K562 (cell line): ENCODE measurements at places on chromosomes 7 and 10. TPM values are rescaled to one million over a fixed set of nuclear protein-coding genes. Genes with fewer than 3 reads are reported as not detected.

GRCh38 chr7:44712012-44712411, 36.6 kb upstream of the ZMIZ2 start:
- H3K4me3 ChIP-seq: no peak overlapping the region
- DNase-seq: peak; percentile 26
- peaks cover 12% of the 10 kb centered on the region; the same call in 2 of the 3 replicates for H3K4me1 ChIP-seq
- peaks cover 26% of the 10 kb centered on the region; the same call in 2 of the 3 replicates for H3K36me3 ChIP-seq
- no peaks in the 10 kb centered on the region for H3K27me3 ChIP-seq

Gene PLPP4
- not detected in 2 replicates for total RNA-seq

GRCh38 chr7:100861616-100861985, 5.6 kb upstream of the TRIP6 start:
- DNase-seq: no peak
- H3K36me3 ChIP-seq: peaks cover 29% of the 10 kb centered on the region; the same call in 2 of the 3 replicates
- peaks cover 39% of the 10 kb centered on the region for H3K4me1 ChIP-seq

- H3K27ac ChIP-seq: no peak overlapping the region
- DNase-seq: no peak
- H3K36me3 ChIP-seq: no peaks in the 10 kb centered on the region
These were observed 55.8 kb upstream of the KIF5B start for GRCh38 chr10:32112055-32112454.

GRCh38 chr7:113207441-113207840, 89.1 kb upstream of the SMIM30 start:
- H3K27ac ChIP-seq: no peak overlapping the region
- H3K27me3 ChIP-seq: no peaks in the 10 kb centered on the region
- no peak overlapping the region for H3K4me3 ChIP-seq
- H3K36me3 ChIP-seq: no peaks in the 10 kb centered on the region

DNA sequence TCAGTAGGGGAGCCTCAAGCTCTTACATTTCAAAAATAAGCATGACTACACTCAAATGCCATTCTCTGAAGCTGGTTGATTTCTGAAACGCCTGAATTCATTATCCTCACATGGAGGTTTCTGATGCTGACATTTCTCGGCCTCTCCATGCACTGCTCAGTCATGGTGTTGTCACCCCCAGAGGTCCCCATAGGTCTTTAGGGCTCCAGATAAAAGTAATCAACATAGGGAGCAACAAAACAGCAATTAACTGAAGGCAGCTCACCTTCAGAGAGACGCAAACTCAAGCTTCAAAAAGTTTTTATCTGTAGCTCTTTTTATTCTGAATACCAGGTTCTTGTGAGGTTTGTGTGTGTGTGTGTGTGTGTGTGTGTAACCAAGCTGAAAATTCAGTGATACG, 223.2 kb upstream of the LRRN3 start:
- H3K4me3 ChIP-seq: no peak overlapping the region
- no peaks in the 10 kb centered on the region for H3K36me3 ChIP-seq
- H3K27ac ChIP-seq: no peak overlapping the region
- H3K4me1 ChIP-seq: no peaks in the 10 kb centered on the region
- H3K27me3 ChIP-seq: no peaks in the 10 kb centered on the region
- no peak for DNase-seq

Gene C10orf67
- not detected in 2 replicates for total RNA-seq

Gene UTF1
- total RNA-seq: 0.16 and 0.35 TPM in 2 replicates

DNA sequence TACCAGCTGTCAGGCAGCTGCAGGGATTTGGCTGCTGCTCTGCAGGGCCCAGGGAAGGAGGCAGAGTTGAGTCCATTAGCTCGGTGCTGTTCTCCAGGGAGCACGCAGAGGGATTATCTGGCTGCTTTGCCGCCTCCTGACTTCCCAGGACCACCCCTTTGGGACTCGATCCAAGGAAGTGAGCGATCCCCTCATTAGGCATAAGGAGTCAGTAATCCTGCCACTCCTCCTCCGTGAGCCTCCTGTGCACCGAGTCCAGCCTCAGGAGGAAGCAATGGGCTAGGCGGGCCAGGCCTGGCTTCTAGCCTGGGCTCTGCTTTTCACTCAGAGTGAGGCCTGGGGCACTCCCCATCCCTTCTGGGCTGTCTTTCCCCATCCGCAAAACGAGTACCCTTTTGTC, 417.9 kb downstream of the RPS24 start:
- H3K4me1 ChIP-seq: no peaks in the 10 kb centered on the region
- no peak for DNase-seq
- peaks cover 43% of the 10 kb centered on the region for H3K27me3 ChIP-seq
- H3K27ac ChIP-seq: no peak overlapping the region
- H3K4me3 ChIP-seq: no peak overlapping the region

- no peak for DNase-seq
- no peak overlapping the region for H3K27ac ChIP-seq
- H3K36me3 ChIP-seq: peaks cover 19% of the 10 kb centered on the region; the same call in 1 of the 3 replicates
- no peak overlapping the region for H3K4me3 ChIP-seq
- peaks cover 13% of the 10 kb centered on the region for H3K4me1 ChIP-seq
These were observed 12.2 kb downstream of the CCDC6 start for GRCh38 chr10:59894114-59894513.

Gene FAM241B
- total RNA-seq: 7.3 and 7.8 TPM in 2 replicates

Gene AKR1C8
- total RNA-seq: 0.24 TPM in 1 of 2 replicates, not detected in the other

DNA sequence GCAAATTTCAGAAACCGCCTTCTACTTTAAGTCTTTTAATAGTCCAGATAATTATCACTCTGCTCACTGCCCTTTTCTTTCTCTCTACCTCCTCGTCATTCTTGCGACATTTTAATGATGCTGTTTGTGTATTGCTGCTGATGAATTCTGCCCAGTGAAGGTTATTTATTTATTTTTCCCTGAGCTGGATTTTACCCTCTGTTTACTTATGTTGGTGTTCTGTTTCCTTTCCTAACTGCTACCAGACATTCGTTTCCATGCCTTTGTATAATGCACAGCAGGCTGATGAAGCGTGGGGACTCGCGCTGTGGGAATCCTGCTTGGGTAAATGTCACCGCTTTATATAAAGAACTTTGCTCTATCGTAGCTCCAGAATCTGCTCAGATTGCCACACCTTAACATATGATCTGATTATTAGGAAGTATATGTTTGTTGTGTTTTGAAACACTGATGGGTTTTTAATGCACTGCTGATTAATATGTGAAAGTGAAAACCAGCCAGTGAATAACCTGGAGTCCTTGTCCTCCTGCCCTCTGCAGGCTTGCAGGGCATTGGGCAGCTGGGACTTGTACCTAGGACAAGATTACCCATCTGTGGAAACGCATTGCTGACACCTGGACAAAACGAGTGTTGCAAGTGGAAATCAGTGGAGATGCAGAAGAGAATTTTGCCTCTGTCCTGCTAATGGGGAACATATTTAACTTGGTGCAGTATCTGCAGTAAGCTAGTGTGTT, 291.5 kb downstream of the SDK1 start:
- no peak for DNase-seq
- H3K36me3 ChIP-seq: no peaks in the 10 kb centered on the region
- H3K27me3 ChIP-seq: no peaks in the 10 kb centered on the region
- no peaks in the 10 kb centered on the region for H3K4me1 ChIP-seq
- H3K27ac ChIP-seq: no peak overlapping the region

- no peaks in the 10 kb centered on the region for H3K27me3 ChIP-seq
- no peak for DNase-seq
- no peak overlapping the region for H3K27ac ChIP-seq
- peaks cover 59% of the 10 kb centered on the region for H3K36me3 ChIP-seq
- no peak overlapping the region for H3K4me3 ChIP-seq
These were observed 6.9 kb downstream of the BZW2 start for GRCh38 chr7:16652888-16653287.

DNA sequence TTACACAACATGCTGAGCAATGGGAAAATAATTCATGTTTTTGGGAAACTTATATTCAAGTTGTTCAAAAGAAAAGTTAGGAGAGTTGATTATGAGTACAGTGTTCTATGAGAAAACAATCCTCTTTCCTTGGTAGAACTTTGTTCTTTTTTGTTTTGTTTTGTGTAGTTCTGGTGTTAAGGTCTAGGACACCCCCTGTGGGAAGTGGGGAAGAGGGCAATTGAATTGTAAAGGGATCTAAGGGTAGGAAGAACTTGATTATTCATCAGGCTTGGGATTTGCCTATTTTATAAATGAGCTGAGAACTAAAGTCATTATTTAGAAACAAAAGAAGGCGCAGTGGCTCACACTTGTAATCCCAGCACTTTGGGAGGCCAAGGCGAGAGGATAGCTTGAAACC, 25.9 kb upstream of the CDK13 start:
- no peak for DNase-seq
- H3K27me3 ChIP-seq: peaks cover 3% of the 10 kb centered on the region; the same call in 1 of the 3 replicates
- H3K4me1 ChIP-seq: no peaks in the 10 kb centered on the region; the same call in 2 of the 3 replicates
- no peaks in the 10 kb centered on the region for H3K36me3 ChIP-seq
- no peak overlapping the region for H3K27ac ChIP-seq
